Stimulated activated CD4-positive, alpha-beta T cell treated with anti-CD3 and anti-CD28 coated beads, Interleukin-1b, Interleukin-23, amount 100 ng/mL, for 1 hour (primary cell): ENCODE measurements at places on chromosomes 3 and 15.

DNA sequence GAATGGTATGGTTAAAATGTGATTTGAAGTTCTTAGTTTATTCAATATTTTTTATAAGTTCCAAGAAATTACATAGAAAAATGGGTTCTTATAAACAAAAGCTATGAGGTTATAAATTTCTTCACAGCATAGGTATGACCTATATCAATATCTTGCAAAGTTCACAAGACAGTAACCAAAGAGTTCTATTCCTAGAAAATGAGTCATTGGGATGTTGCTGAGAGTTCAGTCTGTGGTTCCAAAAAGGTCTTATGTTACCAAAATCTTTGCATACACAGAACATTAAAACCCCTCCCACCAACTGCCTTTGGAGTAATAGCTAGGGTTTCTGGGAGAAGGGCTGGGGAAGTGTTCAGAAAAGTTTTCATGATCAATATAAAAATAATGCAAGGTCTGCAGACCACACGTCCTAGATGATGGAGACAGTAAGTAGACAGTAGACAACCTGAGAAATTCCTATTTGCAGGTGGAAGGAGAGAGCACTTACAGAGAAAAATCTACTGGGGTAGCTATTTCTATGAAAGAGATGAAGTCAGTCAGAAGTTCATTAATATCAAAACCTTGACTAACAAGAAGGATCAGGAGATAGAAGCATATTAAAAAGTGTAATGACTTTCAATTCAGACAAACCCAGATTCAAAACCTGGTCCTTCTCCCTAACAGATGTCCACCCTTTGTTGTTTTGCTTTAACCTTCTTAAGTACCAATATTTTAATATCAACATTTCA is 279.3 kb downstream of the KCNH8 start:
- no peak for DNase-seq

DNA sequence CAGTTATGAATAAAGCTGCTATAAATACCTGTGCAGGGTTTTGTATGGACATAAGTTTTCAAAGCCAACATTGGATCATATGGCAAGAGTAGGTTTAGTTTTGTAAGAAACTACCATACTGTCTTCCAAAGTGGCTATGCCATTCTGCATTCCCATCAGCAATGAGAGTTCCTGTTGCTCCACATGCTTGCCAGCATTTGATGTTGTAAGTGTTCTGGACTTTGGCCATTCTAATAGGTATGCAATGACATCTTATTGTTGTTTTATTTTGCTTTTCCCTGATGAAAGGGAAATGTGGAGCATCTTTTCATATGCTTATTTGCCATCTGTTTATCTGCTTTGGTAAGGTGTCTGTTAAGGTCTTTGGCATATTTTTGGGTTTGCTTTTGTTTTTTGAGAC is 22.2 kb upstream of the BLM start:
- DNase-seq = no peak

GRCh38 chr3:76134166-76134565 is 348.8 kb upstream of the ZNF717 start:
- no peak for DNase-seq

- no peak for DNase-seq
Measured at GRCh38 chr3:123334056-123334455, 114.8 kb downstream of the ADCY5 start.

DNA sequence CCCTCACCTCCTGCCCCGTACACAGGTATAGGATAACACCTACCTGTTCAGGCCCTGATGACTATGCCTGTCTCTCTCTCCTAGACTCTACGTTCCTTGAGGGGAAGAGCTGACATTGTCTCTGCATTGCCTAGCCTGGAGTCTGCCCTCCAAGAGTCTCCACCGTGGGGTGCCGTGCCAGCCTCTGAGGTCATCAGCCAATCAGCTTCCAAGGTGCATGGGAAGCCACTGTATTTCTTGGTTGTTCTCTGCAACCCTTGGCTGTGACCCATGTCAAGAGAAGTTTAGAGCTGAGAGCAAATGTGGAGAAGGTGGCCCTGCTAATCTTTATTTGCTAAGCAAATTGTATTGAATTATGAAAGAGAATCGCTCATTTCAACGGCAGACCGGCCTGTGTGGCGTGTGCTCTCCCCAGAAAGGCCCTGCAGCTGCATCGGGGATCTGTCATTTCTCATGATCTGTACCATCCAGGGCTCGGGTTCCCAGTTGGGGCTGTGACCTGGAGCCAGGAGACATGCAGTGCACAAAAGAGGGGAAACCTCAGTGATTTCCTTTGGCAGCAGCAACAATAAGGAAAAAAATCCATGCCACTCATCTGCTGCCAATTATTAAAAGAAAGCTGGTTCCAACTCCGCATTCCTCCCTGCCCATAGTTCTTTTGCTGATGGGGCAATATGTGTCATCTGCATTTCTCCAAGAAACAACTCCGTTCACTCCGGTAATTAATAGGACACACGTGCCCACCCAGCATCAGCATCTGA is 182.2 kb downstream of the MEGF11 start:
- DNase-seq = no peak

- DNase-seq = no peak
Measured at GRCh38 chr3:195388380-195388779, 54.4 kb downstream of the ACAP2 start.

DNA sequence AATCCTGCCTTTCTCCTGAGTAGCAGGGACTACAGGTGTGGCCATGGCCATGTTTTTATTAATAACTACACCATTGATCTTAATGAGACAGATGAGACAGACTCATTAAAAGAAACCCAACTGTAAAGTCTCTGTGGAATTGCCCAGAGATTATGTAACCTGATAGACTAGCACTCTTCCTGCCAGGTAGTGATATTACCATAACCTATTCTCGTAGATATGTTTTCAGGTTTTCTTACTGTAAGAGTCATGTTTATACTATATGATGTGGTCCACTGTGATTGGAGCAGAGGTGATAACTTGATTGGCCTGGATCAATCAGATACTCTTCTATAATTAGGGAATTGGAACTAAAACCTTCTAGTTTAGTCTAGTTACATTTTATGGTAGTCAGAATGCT is 93.7 kb downstream of the NFKBIZ start:
- DNase-seq = no peak

GRCh38 chr15:32670623-32671022 is 29.1 kb downstream of the SCG5 start:
- no peak for DNase-seq

DNA sequence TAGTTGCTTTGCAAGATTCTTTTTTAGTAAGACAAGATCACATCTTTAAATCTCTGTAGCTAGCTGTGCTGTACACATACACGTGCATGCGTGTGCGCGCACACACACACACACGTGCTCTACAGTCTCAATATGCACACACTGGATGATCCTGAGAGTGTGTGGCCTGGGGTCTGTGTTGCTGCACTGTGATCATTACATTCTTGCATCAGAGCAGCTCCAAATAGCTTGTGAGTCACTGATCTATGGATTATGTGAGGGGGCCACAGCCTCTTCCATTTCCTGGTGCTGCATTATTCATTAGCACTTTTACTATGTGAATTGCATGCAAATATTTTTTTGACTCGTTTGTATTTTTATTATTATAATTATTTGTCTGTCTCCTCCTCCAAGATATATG is 34.6 kb downstream of the MCTP2 start:
- DNase-seq = no peak

DNA sequence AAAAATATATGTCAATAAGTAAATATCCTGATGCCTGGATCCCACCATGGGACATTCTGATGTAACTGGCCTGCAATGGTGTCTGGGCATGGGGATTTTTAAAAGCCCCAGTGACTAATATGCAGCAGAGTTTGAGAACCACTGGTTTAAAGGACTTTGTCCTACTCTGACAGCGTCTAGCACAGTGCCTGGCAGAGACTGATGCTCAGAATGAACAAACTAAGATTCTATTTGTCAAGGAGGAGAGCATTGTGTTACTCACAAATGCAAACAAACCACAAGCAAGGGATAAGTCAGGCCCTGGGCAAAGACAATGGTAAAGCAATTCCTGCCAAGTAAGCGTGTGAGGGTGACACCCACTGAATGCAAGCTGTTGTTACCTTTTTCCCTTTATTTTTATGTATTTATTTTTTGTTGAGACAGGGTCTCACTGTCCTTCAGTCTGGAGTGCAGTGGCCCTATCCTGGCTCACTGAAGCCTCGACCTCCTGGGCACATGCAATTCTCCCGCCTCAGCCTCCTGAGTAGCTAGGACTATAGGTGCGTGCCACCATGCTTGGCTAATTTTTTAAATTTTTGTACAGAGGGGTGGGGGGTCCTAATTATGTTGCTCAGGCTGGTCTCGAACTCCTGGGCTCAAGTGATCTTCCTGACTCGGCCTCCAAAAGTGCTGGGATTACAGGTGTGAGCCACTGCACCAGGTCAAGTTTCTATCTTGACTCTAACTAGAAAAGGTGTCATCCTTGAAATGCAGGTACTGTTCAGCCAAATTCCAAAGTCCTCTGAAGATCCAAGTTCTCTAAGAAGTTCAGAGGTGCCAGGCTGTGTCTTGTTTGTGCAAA is 909 bp upstream of the GPD1L start:
- no peak for DNase-seq

DNA sequence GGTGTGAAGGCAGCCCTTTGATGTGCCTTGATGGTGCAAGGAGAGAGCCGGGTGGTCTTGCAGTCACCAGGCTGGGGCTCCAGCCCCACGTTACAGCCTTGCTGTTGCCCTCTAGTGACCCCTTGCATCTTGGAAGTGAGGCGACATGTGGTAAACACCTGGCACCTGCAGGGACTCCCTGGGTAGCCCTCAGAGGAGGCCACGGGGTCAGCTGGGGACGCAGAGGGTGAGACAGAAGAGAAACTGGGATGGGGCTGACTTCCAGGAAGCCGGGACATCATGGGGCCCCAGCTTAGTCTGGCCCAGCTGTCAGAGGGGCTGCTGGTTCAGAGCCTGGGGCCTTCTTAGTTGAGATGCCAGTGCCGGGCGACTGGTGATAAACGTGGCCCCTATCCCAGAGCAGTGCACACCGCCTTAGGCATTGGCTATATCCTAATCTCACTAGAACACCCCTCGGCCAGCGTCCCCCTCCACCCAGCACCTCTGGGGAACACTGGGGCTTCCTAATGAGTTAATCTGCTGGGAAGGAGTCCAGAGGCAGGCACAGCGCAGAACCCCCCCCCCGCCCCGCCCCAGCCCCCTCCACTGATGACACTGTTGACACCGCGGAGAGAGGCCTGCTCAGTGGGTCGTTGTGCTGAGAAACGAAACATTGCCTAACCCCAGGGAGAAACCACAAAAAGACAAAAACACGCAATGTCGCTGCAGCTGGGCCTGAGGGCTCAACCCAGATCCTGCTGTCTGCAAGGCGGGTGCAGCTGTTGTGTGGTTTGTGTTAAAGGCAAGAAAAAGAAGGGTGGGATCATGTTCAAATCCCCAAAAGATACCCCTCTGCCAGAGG is 60.5 kb upstream of the KLF13 start:
- DNase-seq = peak; percentile 18

- no peak for DNase-seq
Measured at GRCh38 chr15:93035092-93035915, 53.7 kb downstream of the RGMA start.

DNA sequence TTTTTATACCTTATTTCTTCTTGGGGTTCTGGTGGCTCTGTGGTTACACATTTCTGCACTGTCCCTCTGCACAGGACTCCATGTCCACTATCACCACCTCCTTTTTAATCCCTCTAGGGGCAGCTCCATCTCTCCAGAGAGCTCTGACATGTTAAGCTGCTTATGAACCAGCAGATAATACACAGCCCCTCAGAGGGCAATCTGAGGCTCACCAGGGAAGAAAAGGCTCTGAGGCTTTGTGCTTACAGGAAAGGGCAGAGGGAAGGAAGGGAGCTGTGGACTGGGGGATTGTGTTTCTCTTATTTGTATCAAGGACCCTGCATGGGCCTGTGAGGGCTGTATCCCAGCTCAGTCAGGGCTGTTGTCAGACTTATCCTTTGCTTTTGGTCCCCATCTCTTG is 164.5 kb downstream of the EPHB1 start:
- no peak for DNase-seq

DNA sequence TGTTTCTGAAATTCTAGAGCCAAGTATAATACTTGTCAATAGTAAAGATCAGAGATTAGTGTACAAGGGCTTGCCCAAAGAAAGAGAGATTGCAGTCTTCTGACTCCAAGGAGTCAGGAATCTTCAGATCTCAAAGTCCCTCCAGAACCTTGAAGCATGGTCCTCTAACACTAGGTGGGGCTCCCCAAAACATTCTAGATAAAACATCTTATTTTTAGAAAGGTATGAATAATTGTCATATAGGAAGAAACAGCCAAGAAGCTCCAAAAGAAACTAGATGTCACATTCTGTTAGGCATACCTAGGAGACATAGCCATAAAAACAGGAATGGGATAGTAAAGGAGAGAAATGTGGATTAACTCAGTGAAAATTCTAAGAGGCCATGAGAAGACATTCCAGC is 10.7 kb downstream of the MUC13 start:
- no peak for DNase-seq

GRCh38 chr3:111252779-111253178 is 181.2 kb downstream of the NECTIN3 start:
- DNase-seq = no peak

DNA sequence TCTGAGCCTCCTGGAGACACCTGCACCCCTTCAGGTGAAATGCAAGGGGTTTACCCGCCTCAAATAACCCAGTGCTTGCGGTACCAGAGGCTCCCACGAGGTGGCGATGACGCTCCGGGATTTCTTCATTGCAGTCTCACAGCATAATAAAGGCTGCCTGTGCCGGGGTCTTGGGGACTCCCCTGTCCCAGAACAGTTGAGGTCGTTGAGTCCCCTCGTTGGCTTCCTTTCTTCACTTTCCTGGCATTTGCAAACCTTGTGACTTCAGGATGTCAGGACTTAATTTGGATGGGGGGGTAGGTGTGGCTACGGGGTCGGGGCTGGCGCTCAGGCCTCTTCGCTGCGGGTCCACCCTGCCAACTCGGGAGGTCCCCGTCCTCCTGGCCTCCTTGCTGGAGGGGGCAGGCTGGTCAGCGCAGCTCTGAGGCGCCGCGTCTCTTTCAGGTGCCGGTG is 1.3 kb downstream of the GNAT1 start:
- DNase-seq = peak; percentile 55

DNA sequence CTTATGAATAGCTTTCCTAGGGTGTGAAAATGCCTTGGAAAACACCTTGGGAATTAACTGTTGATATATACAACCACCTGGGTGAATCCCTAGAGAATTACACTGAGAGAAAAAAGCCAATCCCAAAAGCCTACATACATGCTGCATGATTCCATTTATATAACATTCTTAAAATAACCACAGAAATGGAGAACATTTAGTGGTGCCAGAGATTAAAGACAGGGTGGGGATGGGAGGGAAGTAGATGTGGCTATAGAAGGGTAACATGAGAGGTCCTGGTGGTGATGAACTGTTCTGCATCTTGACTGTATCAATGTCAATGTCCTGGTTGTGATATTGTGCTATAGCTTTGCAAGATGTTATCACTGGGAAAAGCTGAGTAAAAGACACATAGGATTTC is 291.0 kb downstream of the CLSTN2 start:
- no peak for DNase-seq
